SJCRH30 (cell line): ENCODE measurements at places on chromosomes 3 and 15.

DNA sequence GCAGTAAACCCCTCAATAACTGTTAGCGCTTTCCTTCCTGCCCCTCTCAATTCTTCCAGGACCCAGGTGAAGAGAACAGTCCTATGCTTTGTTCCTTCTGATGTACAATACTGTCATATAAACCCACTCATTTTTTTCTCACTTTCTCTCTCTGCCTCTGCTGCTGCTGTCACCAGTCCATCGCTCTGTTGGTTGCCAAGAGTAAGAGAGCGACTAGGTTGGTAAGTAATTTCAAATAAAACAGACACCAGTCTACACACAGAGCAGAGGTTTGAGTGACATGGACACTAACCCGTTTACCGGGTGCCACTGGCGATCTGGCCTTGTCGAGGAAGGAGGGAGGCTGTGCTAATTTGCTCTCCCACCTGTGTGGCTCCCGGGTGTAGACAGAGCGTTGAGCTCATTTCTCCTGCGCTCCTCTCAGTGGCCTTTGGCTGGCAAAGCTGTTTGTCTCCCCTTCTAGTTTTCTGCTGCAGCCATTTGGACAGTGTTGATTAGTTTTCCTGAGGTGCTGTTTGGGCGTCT is 215.4 kb downstream of the THSD4 start:
- DNase-seq: no peak

- peak; percentile 92 for DNase-seq
These were observed 1.5 kb downstream of the MGA start for GRCh38 chr15:41661518-41662225.

- no peak for DNase-seq
These were observed 4.0 kb downstream of the PDHB start for GRCh38 chr3:58429657-58430056.

- DNase-seq: no peak
These were observed 5.0 kb downstream of the AEN start for GRCh38 chr15:88625943-88626741.

DNA sequence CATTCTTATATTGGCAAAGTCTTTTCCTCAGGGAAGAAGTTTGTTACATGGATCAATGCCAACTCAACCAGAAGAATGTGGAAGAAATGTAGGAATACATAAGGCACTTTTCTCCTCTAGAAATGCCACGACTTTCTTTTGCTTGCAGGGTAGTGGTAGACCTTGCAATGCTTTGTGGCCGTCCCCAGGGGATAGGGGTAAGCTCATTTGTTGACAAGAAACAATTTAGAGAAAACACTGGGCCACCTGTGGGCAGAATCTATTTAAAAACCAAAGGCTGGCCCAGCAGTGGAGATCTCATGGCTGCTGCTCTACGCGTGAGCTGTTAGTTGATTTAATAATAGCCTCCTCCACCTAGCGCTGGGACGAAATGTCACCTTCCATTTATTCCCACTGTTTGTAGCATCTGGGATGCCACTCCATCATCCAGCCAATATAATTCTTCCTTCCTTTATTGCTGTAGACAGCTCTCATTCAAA is 64.6 kb upstream of the PFN2 start:
- DNase-seq: no peak

DNA sequence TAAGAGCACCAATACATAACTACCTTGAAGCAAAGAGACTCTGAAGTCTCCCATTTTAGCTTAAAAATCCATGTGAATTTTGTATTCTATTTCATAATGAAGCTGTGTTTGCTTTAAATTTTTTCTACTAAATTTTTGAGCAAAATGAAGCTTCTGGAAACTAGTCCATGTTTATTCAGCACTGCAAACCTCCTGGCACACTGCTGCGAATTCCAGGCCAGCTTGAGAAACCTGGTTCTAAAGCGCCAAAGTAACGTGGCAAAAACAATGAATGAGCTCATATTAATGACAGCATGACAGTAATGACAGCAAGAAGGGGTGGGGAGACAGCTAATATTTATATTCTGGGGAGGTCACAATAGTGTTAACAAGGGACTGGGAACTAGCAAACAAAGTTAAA is 25.7 kb downstream of the CEP152 start:
- DNase-seq: no peak

DNA sequence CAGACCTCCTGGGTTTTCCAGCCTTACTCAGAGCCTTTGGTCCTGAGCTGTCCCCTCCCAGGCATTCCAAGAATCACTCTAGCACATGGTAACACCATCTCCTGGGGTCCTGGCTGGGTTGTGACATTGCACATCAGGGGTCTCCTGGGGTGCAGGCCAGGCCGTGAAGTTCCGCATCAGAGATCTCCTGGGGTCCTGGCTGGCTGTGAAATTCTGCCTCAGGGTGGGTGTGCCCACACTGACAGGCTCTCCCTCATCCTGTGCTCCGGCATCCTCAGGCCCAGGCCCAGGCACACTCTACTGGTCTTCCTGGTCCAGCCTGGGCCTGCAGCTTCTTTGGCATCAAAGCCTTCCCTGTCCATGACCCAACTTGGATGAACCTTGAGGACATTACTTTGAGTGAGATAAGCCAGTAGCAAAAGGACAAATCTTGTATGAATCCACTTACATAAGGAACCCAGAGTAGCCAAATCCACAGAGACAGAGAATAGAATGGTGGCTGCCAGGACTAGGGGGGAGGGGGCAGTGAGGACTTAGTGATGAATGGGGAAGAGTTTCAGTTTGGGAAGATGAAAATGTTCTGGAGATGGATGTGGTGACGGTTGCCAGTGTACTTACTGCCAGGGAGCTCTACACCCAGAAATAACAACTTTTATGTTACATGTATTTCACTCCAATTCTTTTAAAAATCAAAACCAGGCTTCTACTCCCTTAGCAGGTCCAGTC is 49.1 kb upstream of the KLF13 start:
- no peak for DNase-seq

DNA sequence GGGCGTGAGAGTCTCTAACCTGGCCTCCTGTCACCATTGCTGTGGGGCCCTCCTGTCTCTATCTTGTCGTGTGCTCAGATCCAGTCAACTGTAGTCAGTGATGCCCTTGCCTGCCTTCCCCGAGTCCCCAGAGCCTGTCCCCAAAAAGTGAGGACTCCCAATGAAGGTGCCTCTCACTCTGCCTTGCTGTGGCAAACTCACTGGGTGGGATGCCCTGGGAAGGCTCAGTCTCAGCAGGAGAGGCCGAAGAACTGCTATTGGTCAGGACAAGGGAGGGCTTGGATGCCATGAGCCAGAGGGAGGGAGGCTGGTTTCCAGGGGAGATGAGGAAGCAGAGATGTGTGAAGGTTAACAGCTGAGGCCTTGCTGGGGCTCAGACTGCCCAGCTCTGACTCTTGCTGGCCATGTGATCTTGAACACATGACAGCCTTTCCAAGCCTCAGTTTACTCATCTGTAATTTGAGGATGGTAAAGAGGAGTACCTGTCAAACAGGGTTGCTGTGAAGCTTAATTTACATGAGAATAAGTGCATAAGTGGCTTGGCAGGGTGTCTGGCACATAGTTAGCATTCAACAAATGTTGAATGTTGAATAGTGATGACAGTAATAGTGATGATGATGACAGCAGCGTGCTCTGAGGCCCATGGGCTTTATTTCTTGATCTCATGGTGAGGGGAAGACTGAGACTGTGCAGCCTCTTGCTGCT is 8.2 kb downstream of the KY start:
- no peak for DNase-seq

- DNase-seq: no peak
These were observed 211.6 kb downstream of the RAP2B start for GRCh38 chr3:153373606-153374005.

DNA sequence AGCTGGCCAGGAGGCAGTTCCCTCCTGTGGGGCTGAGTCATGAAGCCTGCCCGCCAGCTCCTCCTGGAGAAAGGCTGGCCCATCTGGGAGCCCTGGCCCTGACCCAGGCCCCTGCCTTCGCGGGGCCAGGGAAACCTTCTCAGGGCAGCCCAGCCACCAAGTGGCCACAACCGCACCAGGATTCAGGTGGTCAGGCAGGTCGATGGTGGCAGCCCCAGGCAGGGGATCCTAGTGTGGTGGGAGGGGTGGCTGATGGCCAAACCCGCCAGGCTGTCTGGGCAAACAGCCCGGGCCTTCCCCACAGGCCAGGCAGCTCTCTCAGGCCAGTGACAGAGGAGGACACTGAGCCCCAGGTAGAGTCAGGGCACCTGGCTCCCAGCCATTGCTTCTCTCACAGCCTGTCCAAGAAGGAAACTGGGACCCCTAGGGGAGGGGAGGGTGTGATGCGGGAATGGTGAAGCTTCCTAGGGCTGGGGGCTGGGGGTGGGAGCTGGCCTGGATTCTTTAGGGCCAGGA is 1.2 kb downstream of the TWF2 start:
- DNase-seq: peak; percentile 33

DNA sequence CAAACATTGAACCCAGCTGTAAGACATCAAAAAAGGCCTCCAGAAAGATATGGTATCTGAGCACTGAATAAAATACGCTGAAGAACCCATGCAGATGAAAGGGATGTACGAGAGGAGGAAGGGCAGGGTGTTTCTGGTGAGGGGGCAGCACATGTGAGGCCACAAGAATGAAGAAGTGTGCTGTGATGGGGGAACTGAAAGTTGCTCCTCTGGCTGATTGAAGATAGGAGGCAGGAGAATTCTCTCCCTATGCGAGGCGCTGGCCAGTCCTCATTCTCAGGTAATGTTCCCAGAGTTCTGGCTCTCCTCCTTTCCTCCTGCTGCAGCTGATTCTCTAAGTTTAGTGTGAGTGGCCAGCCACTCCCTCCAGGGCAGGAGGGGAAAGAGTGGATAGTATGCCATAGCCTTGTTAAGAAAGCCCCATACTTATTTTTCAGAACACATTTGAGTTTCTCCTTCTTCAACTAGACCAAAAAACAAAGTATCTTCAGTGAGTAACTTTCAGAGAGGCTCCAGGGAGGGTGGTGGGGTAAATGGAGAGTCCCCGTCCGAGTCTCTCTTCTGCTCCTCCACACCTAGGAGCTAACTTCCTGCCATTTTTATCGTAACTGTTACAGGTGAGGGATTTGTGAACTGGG is 26.9 kb upstream of the MYO1E start:
- DNase-seq: no peak

DNA sequence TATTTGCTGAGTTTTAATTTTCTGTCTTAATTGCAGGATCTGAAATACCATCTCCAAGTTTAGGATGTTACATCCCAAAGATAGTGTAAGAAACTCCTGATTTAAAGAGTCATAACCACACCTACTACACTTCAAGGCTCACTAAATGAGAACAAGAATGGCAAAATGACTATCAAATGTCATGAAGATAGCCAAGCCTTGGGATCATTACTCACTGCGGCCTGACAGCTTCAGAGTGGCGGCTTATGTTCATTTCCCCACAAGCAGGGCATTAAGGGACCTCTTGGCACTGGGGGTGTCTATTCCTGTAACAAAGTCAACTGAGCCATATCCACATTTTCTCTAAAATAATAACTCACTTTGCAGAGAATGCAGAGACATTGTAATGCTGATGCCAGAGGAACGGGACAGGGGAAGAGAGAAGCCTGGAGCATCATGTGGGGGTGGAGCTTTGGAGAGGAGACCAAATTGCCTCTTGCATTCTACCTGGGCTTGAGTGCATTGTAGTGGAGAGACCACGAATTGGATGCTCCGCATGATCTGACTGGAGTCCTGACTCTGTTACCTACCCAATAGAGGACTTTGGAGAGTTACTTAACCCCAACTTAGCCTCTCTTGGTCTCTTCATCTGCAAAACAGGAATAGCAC is 219.2 kb downstream of the OPA1 start:
- DNase-seq: no peak

- peak; percentile 53 for DNase-seq
These were observed 83.3 kb downstream of the FGF7 start for GRCh38 chr15:49506341-49506740.

DNA sequence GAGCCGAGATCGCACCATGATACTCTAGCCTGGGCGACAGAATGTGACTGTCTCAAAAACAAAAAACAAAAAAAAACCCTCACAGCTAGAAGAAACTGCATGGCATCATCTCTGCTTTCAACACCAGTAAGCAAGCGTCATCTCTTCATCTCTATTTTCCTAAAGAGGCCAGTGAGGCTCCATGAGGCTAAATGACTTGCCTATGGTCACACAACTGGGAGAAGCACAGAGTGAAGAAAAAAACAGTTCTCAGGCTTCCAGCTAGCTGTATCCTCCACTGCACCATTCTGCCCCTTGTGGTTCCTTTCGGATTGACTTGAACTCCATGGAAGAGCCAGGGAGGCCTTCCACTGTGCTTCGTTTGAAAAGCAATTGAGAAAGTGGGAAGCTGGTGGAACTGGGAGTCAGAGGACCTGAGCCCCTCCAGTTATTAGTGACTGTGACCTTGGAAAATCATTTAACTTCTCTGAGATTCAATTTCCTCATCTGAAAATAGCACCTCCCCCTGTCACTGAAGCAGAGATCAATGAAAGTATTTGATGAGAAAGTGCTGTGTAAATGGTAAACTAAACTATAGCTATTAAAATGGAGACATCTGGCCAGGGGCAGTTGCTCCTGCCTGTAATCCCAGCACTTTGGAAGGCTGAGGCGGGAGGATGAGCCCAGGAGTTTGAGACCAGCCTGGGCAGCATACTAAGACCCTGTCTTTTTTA is 32.1 kb upstream of the DENND4A start:
- DNase-seq: peak; percentile 60

- DNase-seq: no peak
These were observed 241.4 kb upstream of the SOX2 start for GRCh38 chr3:181470349-181470748.

GRCh38 chr15:38930851-38931572 is 366.4 kb upstream of the RASGRP1 start:
- DNase-seq: no peak

GRCh38 chr3:83738202-83738601 is 1220.6 kb upstream of the CADM2 start:
- no peak for DNase-seq

GRCh38 chr15:89964232-89964954 is 36.7 kb upstream of the ZNF710 start:
- no peak for DNase-seq

DNA sequence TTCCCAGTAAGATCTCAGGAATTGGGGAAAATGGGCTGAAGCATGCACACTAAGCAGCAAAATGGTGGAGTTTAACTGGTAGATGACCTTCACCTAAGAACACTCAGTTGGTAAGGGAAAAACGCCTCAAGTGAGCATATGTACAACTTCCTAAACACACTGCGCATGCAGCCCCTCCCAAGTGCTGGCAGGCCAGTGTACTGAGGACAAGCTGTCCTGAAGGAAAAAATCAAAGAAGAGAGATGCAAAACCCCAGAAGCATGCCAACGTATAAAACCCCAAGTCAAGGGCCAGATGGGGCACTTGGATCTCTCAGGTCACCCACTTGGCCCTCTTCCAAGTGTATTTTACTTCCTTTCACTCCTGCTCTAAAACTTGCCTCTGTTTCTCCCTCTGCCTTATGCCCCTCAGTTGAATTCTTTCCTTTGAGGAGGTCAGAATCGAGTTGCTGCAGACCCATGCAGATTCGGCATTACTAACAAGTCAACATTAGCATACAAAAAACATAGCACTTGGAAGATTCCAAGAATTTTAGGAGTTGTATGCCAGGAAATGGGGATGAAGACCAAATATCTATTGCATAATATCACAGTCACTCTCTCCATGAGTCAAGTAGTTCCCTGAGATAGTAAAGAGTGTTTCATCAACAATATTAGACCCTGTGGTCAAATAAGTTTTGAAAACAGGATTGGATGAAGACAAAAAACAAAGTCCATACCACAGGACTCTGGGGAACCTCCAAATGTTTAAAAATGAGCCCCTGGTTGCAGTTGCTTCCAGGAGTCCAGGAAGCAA is 10.8 kb upstream of the FYCO1 start:
- DNase-seq: no peak

GRCh38 chr3:184075901-184076300 is 21.0 kb upstream of the HTR3E start:
- DNase-seq: no peak
